T-helper 17 cell (primary cell): ENCODE measurements at places on chromosomes 4 and X.

DNA sequence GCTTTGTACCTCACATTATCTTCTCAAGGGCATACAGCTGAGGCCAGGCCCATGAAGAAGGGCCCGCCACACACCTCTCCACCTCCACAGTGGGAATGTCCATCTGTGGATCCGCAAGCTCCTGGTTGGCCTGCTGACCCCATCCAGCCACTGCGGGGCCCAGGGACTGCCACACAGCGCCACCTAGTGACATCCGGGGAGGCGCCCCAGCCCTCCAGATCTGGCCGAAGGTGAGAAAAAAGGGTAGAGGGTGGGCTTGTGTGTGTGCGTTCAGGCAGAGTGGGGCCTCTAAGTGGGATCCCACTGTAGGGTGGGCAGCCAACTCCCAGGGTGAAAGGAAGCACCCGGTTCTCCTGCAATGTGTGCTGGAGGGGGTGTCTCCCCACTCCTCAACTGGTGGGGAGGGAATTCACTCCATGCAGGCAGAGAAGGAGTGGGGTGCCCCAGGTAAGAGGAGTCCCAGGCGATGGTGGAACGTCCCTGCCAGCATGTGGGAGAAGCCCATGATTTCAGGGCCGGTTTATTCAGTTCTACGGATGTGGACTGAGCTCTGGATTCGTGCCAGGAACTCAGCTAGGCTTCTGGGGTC is 117.3 kb downstream of the ENPP6 start:
- peak; percentile 27 for DNase-seq

- DNase-seq, result no peak
Measured at GRCh38 chrX:10370976-10371375, 214.2 kb downstream of the CLCN4 start.

GRCh38 chr4:2898001-2898400 is 54.4 kb downstream of the ADD1 start:
- no peak for DNase-seq

DNA sequence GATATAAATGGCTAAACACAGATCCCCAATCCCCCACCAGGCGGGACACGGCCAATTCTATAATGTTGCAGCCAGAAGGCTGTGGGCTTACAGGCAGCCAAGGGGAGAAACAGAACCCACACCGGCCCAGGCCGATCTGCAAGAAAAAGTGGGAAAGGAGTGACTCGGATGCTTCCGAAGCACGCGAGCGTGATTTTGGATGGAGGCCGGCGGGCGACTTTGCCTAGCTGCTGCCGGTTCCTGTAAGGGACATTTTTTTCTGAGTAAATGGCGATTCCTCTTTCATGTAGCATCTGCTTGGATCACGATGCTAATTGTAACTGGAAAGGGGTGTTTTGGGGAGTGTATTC is 470.2 kb downstream of the PCDH19 start:
- no peak for DNase-seq

- DNase-seq, result no peak
Measured at GRCh38 chr4:185920171-185920570, 108.2 kb upstream of the SORBS2 start.

GRCh38 chr4:156560701-156561100 is 410.9 kb downstream of the PDGFC start:
- no peak for DNase-seq

GRCh38 chr4:79233820-79234219 is 92.0 kb downstream of the NAA11 start:
- no peak for DNase-seq

DNA sequence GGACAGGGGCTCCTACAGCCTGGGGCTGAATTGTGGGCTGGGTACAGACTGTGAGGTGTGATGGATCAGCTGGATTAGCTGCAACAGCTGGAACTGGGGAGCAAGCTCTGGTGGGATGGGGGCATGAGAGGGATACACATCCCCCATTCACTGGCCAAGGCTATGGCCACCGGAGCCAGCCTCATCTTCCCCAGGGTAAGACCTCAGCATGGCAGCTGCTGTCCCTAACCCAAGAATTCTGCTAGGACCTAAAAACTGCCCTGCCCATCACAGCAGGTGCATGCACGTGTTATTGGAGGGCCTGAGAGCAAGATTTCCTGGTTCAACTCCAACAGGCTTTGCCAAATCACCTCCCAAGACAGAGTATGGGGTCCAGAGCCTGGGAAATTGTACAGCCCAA is 258.6 kb upstream of the AGTR2 start:
- DNase-seq, result no peak

DNA sequence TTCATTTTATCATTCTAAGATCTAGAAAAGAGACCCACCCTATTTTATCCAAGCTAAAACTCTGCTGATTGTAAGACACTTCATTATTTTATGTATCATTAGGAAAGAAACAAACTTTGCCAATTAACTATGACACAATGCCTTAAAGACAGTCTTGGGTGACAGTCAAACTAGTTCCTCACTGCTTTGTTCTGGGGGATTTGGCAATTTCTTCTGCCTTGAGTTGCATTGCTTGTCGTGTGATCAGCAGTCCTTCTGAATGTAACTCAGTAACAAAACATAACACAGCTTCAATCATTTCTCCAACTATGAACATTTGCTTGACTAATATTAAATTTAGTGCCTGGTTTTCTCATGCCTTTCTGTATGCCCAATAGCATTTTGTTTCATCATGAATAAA is 577.9 kb upstream of the DIPK2B start:
- DNase-seq, result no peak

DNA sequence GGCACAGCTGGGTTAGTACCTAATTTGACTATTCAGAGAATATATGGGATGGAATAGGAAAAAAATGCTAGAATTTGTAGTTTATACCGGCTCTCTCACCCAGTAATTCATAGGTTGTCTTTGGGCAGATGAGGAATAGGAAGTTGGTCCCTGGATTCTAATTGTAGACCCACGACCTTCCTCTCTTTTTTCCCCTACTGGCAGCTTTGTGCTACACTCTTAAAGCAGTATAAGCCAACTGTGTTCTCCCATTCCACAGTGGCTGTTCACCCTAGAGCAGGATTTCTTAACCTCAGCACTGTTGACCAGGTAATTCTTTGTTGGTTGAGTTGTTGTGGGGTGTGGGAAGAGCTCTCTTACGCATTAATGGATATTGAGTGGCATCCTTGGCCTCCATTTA is 92.9 kb downstream of the FNIP2 start:
- no peak for DNase-seq

- DNase-seq, result no peak
Measured at GRCh38 chr4:151575646-151576045, 166.7 kb downstream of the FHIP1A start.

GRCh38 chr4:96037705-96038104 is 197.8 kb downstream of the PDHA2 start:
- no peak for DNase-seq

DNA sequence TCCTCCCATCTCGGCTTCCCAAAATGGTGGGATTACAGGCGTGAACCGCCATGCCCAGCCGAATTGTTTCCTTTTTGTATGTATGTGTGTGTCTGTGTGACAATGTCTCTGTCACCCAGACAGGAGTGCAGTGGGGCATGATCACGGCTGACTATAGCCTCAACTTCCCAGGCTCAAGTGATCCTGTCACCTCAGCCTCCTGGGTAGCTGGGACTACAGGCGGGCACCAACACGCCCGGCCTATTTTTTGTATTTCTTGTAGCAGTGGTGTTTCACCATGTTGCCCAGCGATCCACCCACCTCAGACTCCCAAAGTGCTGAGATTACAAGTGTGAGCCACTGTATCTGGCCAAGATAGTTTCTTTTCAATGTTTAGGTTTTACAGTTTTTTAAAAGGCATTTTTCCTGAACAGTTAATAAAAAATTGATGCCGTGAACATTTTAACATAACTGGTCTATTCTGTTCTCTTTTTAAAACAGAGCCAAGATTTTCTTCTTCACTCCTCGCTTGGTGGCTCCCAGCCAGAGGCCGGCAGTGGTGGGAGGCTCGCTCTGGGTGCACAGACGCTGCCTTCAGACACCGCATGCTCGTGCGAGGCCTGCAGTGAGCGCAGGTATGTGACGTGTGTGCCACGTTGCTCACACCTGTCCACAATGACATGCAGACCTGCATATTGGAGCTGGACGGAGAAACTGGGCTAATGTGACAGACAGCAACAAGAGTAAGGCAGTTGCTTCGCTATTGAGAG is 88.5 kb downstream of the FAM193A start:
- no peak for DNase-seq

GRCh38 chr4:6153874-6154273 is 46.5 kb downstream of the JAKMIP1 start:
- DNase-seq, result no peak

DNA sequence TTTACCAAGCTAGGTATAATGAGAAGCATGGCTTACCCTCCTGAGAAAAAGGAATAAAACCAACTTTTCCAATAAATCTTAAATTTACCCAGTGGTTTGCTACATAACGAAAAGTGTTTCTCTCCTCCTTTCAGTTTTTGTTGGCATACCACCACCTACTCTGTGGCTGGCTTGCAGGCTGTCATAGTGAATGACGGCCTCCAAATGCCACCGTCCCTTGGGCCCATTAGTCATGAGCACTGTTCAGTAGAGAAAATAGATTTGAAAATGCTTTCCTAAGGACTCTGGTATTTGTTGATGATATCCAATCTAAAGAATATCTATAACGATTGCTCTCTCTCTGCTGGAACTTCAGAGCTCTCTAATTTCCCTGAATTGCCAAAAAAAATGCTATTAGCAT is 488.3 kb downstream of the MAGEE1 start:
- DNase-seq, result no peak

DNA sequence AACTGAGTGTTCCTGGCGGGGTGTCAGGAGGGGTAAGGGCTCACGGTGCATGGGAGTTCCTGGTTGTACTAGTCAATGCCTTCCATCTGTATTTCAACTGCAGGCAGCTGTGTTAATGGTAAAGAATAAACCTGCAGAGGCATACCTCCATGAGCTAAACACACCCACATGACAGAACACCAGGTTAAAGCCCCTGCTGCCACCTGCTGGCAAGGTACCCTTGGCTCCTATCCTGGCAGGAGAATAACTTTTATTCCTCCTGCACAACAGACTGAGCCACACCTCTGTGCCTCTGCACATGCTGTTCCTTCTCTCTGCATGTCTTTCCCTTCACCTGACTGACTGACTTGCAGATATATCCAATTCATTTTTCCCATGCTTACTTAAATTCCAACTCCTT is 11.1 kb downstream of the ITIH6 start:
- DNase-seq, result peak; percentile 21

- no peak for DNase-seq
Measured at GRCh38 chrX:112761242-112762207, 79.1 kb downstream of the AMOT start.
